HEK293T (cell line): ENCODE measurements at places on chromosomes 2 and 18.
A peak's percentile ranks its signal among the peaks of the same experiment; 100 is the strongest.

DNA sequence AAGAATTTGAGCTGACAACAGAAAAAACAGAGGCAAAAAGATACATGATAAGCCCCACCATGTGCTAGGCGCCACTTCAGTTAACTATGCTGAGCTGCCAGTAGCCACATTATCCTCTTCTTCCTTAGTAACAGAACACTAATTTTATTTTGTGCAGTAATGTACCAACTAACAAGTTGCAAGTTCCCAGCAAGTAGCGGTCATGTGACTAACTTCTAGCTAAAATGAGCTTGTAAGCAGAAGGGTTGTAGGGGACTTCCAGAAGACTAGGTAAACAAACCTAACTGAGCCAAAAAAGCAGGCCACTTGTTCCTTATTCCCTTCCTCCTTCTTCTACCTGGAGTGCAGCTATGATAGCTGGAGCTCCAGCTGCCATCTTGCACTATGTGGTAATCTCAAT is 75.5 kb downstream of the DTNB start:
- no peak for DNase-seq

DNA sequence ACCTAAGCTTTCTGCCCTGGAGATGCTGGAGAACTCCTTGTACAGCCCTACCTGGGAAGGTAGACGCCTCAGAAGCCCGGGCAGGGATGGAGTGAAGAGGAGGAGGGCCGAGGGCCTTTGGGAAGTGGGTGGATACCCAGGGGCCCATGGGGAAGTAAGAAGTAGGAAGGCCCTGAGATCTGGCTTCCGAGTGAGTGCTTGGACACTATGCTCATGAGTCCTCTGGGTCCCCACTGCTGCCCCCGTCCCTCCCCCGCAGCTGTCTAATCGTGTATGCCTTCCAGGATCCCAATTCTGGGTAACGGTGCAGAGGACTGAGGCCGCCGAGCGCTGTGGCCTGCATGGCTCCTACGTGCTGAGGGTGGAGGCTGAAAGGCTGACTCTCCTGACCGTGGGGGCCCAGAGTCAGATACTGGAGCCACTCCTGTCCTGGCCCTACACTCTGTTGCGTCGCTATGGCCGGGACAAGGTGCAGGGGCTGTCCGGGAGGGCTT is 1.1 kb downstream of the DOK1 start:
- DNase-seq: no peak

DNA sequence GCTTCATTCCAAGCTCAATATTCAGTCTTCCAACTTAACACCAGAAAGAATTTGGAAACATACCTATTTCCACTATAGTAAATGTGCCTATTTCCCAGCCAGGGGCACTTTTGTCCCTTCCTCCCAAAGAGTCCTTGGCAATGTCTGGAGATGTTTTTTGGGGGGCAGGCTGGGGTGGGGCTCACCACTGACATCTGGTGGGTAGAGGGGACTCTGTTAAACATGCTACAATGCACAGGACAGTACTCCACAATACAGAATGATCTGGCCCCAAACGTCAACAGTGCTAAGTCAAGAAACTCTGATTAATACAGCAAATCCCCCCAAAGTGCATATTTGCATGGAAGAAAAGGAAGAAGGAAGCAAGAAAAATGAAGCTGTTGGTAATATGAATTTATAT is 61.7 kb downstream of the SMIM21 start:
- DNase-seq: no peak

DNA sequence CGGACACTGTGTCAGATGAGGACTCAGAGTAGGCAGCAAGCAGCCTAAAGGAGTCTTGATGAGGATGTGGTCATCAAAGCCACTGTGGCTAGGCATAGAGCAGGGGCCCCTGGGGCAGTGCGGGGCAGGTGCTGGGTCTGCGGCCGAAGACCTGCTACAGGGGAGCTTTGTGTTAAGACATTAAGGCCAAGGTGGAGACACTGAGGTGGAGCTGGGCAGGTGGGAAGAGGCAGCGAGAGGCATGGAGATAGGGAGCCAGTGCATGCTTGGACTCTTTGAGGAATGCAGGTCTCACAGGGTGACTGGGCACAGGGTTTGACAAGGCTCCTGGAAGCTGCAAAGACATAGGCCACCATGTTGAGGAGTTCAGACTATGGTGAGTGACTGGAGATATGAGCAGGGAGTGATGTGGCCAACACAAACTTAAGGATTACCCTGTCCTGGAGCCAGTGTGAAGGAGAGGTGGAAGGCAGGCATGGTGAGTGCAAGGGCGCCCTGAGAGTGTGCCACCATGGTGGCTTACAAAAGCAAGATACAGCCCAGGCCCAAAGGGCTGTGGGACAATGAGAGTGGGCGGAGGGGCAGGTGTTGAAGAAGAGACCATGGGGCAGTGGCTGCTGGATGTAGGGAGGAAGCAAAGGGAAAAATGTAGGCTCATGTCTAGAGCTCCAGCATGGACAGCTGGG is 450.9 kb upstream of the HS6ST1 start:
- DNase-seq: no peak

DNA sequence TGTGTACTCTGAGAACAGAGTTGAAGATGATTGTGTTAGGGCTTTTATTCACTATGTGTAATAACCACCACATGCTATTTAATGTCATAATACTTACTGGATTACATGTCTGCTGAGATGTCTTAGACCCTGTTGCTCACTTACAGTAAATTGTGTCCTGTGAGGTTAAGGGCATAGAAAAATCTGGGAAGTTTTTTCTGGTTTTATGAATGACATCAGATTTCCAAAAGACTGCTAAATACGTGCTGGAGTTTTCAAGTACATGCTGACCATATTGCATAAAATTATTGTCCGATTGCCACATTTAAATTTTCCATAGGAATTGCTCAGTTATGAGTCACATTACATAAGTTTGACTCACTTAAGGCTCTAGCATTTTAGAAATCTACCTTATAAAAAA is 96.7 kb upstream of the COL5A2 start:
- no peak for DNase-seq

DNA sequence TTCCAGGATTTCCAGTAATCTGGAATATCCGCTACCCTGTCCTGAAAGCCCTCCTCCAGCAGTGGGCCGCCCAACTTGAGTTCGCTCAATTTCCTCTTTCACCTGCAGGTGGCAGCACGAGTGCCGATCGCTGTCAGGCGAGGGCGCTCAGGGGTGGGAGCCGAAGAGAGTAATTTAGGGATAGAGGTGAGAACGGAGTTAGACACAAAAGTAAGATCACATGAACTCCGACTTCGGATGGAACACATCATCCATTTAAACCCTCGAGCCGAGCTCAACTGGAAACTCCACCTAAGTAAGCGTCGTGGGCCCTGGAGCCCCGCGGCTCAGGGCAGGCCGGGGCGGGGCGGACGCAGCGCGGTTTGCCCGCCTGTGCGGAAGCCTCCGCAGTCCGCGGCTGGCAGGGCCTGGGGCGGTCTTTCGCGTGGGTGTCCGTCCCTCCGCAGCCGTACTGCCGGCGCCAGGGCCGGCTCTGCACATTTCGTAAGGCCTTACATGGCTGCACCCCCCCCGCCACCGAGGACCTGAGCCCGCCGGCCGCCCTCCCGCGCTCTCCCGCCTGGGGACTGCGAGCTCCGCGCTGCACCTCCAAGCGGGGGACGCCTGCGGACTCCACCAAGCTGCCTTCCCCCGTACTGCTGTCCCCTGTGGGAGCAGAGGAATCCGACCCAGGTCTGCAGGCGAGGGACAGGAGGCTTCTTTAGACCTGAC is 61.2 kb downstream of the SEMA4F start:
- peak; percentile 88 for DNase-seq

GRCh38 chr2:143608758-143609157 is 479.5 kb downstream of the ARHGAP15 start:
- no peak for DNase-seq

DNA sequence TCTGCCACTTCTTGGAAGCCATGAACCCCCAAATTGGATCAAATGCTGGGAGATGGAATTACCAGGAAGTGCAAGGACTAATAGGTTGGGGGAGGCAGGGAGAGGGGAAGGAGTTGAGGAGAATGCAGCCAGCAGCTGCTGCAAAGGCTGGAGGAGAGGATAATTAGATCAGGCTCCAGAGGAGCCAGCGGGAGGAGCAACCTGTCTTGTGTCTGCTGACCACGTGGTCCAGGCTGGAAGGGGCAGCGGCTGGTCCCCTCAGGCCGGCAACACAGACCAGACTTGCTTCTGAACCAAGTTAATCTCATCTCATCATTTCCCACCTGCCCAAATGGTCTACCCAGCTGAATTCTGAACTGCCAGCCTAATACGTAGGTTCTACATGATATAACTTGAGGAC is 68.3 kb downstream of the MRO start:
- no peak for DNase-seq

DNA sequence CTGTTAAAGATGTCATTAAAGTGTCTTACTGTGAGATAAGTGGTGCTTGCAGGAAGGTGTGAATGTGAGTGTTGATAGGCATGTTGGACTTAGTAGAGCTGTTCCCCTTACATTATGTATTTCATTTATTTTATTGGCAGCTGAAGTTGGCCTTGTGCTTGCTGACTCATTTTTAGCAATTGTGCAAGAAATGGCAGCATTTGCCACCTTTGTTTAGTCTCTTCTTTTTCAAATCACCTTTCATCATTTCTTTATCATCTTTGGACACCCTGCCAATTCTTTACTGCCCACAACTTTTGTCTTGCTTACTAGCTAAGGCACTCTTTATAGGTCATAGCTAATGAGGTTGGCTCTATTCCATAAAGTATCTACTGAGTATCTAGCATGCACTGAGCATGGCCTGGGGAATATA is 130.3 kb upstream of the LYPD6 start:
- no peak for DNase-seq

DNA sequence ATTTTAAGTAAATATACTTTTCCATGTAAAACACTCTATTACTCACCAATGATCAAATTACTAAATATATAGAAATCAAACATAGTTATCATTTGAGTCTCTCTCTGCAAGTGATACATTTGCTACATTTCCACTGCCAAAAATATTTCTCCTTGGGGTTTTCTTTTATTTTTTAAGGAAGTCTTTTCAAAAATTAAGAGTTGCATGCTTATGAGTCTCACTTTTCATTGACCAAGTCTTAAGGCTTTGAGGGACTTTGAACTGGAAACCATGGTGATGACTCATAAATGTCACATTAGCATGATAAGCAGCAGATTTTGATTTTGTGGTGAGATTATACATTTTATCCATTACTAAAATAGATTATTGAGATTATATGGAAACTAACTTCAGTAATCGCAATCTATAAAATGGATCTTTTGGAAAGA is 152.9 kb downstream of the FAM124B start:
- no peak for DNase-seq

- no peak for DNase-seq
Observed at GRCh38 chr2:217798743-217799562, 203.8 kb downstream of the TNS1 start.

DNA sequence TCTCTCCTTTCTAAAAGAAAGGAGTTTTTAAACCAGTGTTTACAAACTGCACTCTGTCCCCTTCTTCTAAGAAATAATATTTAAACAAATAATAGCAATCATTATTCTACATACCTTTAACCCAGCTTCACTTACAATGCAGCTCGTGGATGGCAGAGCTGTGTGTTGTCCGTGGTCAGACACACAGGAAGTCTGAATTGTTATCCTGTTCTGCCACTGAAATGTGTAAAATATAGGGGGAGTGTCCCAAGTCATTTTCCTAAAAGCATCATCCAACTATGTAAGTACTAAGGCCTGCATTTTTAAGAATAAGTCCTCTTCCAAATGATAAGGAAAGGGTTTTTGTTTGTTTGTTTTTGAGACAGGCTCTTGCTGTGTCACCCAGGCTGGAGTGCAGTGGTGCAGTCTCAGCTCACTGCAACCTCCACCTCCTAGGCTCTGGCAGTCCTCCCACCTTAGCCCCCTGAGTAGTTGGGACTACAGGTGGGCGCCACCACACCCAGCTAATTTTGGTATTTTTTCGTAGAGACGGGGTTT is 2.7 kb upstream of the PPP4R1 start:
- DNase-seq: no peak

- no peak for DNase-seq
Observed at GRCh38 chr18:24672165-24672941, 211.9 kb downstream of the HRH4 start.

DNA sequence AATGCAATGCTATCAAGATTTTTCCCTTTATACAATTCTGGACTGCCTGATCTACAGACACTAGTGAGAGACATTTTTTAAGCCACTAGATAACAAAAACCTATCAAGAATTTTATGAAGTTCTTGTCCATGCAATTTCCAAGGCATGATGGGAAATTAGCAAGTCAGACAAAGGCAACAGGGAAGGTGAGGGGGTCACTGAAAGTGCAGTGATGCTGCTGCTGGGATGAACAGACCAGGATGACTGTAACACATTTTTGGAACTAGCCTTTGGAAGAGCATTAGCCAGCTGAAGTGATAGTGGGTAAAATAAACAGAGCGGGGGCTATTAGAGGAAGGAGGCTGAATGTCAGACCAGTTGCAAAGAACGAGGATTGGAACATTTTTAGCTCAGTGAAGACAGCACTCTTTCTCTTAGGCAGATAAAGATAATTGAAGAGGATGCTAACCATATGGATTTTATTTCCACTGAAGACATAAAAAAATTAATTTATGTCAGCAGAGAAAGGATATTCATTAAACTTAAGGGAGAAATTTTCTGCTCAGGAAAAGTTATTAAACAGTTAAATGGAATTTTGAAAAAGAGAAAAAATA is 17.9 kb downstream of the NRXN1 start:
- no peak for DNase-seq

GRCh38 chr2:120949027-120949956 is 213.6 kb downstream of the GLI2 start:
- no peak for DNase-seq

DNA sequence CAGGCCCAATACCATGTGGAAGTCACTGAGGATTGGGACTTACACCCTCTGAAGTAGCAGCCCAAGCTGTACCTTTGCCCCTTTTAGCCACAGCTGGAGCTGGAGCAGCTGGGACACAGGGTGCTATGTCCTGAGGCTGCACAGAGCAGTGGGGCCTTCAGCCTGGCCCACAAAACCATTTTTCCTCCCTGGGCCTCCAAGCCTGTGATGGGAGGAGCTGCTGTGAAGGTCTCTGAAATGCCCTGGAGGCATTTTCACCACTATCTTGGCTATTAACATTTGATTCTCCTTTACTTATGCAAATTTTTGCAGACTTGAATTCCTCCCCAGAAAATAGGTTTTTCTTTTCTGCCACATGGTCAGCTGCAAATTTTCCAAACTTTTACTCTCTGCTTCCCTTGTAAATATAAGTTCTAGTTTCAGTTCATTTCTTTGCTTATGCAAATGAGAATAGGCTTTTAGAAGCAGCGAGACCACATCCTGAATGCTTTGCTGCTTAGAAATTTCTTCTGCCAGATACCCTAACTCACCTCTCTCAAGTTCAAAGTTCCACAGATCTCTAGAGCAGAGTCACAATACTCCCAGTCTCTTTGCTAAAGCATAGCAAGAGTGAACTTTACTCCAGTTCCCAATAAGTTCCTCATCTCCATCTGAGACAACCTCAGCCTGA is 213.8 kb upstream of the MGAT5 start:
- DNase-seq: no peak

DNA sequence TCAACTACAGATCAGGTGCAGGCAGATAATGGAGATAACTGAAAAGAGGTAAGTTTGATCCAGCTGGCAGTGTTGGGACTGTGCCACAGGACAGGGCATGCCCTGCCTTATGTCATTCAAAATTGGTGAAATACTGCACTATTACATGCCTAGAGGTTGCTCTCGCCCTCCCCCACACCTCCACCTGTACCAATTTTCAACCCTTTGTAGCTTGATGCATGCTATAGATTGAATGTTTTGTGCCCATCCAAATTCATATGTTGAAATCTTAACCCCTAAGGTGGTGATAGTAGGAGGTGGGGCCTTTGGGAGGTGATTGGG is 72.1 kb upstream of the LYPD6B start:
- no peak for DNase-seq

- peak; percentile 8 for DNase-seq
Observed at GRCh38 chr18:55097456-55098170, 138.4 kb upstream of the CCDC68 start.
